ENCODE measurements at places on chromosomes 12 and 14. TPM values are rescaled to one million over a fixed set of nuclear protein-coding genes. Genes with fewer than 3 reads are reported as not detected.

SYCP3 gene
- not detected for total RNA-seq

RPS26 gene
- 57.0 TPM for total RNA-seq

HVCN1 gene
- total RNA-seq = 4.2 TPM

CISTR gene
- total RNA-seq = not detected

FAM186B gene
- 1.2 TPM for total RNA-seq

SLC6A12 gene
- total RNA-seq = 1.2 TPM

KRT86 gene
- 0.62 TPM for total RNA-seq

GRCh38 chr12:12979126-12979525 is 20.9 kb downstream of the HEBP1 start:
- DNase-seq = no peak

- no peak for DNase-seq
Observed at GRCh38 chr12:108833757-108834472, 23.5 kb downstream of the SSH1 start.

GRCh38 chr12:106897981-106898901 is 57.5 kb upstream of the TMEM263 start:
- DNase-seq = no peak

GRCh38 chr12:1965916-1966315 is 38.3 kb downstream of the DCP1B start:
- DNase-seq = no peak

GRCh38 chr12:59928416-59928815 is 332.6 kb downstream of the SLC16A7 start:
- no peak for DNase-seq

- DNase-seq = no peak
Observed at GRCh38 chr12:32864731-32865130, 31.8 kb downstream of the PKP2 start.

- DNase-seq = no peak
Observed at GRCh38 chr12:67358781-67359338, 89.7 kb downstream of the CAND1 start.

- DNase-seq = no peak
Observed at GRCh38 chr12:33205981-33206380, 233.6 kb downstream of the SYT10 start.

DNA sequence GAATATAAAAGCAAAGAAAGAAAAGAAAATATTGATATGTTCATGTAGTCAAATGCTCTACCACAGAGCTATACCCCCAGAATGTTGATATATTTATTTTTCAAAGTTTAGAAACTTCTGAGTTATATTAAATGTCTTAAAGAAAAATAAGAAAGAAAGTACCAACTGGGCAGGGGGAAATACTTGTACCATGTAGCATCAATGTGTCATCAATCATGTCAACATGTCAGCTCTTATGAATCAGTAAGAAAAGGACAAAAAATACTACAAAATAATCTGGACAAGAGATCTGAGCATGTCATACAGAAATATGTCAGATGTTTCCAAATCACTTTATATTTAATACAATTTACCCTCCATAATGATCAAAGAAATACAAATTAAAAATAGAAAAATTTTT is 595.1 kb upstream of the ATP2B1 start:
- DNase-seq = no peak

- no peak for DNase-seq
Observed at GRCh38 chr12:50533971-50534370, 29.2 kb downstream of the DIP2B start.

- no peak for DNase-seq
Observed at GRCh38 chr12:42767326-42767954, 177.9 kb upstream of the PRICKLE1 start.

DNA sequence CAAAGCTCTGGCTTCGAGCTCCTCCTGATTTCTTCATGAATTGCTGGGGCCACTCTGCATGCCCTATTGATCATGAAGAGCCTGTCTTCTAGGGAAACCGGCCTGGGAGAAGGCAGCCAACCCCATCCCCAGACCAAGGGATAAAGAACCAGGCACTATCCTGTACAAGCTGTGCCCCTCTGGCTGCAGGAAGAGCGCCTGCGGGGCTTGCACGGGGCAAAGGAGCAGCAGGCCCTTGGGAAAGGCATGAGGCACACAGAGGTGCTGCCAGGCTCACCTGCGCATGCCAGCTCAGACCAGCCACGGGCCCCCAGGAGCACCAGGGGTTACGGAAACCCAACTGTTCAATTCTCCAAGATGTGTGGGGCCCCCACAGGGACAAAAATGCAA is 2.1 kb downstream of the ITPK1 start:
- no peak for DNase-seq

All from ureter (tissue), 1 donor.